Urinary bladder (tissue), 4 donors: ENCODE measurements at places on chromosomes 5 and 9. TPM values are rescaled to one million over a fixed set of nuclear protein-coding genes. Genes with fewer than 3 reads are reported as not detected.

DNA sequence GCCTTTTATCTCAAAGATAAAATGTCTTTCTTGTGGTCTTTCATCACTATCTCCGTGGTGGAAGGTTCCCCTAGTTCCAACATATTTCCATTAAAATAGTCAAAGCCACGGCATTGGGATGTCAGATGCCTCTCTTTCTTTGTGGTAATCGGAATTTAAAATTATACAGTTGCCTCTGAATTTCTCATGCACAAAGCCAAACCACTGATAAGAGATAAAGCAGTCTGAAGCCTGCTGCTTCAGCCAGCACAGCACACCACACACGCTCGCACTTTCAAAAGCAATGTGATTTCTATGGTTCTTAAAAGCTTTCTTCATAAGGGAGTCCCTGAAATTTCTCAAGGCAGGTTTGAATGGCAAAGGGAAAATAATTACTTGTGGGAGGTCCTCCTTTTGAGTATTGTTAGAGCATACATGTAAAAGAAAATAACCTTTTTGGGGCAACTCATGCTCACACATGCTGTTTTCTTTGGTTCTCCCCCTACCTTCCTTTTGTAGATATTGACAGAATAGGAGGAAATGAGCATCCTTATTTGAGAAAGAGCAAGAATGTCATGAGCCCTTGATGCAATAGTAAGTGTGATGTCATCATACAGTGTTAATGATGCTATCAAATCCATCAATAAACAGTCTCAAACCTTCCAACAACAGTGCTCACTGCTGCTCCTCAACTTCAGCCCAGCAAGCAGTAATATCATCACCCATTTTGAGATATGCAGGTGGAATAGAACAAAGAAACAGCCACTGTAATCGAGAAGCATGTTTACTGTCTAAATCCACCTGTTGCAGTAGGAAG, 85.7 kb upstream of the PPP1R2B start:
- DNase-seq, result no peak

- DNase-seq, result no peak
These were observed 233.6 kb downstream of the MAST4 start for GRCh38 chr5:66829826-66830225.

- no peak for DNase-seq
These were observed 81.3 kb downstream of the OSTF1 start for GRCh38 chr9:75169623-75170022.

DNA sequence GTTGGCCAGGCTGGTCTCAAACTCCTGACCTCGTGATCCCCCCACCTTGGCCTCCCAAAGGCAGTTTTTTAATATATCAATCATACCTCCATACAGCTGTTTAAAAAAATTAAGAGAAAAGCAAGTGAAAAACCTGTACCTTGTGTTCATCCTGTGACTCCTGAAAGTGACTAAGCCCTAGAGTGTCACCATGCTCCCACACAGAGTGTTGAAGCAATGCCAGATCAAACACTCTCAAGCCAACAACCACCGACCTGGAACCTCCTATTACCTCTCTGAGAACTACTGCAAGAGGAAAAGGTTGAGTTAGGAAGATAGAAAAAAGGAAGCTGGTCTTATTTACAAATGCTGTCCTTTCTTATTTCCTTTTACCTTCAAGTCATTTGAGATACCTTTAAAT, 123.5 kb downstream of the RASEF start:
- DNase-seq, result no peak

GRCh38 chr9:7777771-7778170, 21.8 kb downstream of the DMAC1 start:
- no peak for DNase-seq

DNA sequence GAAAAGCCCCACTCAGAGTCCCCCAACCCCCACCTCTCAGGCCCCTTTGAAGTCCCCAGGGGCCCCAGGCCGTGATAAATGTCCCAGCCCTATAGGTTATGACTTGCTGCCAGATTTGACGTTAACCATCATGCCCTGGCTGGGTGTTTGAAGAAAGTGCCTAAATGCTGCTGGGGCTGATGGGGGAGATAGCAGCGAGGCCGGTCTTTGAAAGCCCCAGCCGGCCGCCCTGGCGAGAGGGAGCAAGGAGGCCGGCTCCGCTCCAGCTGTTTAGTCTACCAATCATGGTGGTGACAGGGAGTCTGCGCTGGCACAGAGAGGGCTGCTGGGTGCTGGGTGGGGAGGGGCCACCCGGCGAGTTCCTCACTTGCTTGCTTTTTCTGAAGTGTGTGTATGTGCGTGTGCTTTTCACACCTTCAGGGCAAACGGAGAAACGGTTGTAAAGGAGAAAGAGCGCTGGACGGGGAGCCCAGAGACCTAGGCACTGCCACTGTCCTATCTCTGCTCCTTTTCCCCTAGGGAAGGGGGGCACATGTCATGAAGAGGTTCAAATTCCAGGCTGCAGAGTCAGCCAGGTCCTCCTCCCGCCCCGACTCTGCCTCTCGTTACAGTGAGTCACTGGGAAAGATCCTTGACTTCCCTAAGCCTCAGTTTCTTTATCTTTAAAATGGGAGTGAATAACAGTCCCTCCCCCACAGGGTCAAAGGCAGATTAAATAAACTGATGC, 126.1 kb upstream of the HAND1 start:
- DNase-seq, result peak; percentile 23

GRCh38 chr9:85723215-85723614, 18.5 kb downstream of the AGTPBP1 start:
- no peak for DNase-seq

GRCh38 chr5:1815071-1815786, 14.0 kb downstream of the NDUFS6 start:
- no peak for DNase-seq

DNA sequence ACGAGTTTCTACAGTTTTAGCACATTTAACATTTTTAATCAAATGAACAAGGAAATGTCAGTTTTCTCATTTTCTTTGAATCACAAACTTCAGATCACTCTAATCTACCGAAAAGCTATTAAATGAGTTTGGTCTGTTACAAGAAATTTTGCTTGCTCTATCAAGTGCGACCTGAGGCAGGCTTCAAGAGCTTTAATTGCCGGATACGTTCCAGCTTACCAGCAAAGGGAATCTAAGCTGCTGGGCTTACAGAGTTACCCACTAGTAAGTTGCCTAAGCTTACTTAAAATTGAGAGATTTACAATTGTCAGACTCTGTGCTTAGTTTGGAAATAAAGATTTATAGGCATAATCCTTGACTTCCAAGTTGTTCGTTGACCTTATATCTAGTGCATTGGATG, 10.6 kb downstream of the SCGB3A1 start:
- no peak for DNase-seq

GRCh38 chr5:60379907-60380306, 320.1 kb downstream of the DEPDC1B start:
- no peak for DNase-seq

- no peak for DNase-seq
These were observed 705.2 kb upstream of the ZNF608 start for GRCh38 chr5:125451622-125452021.

The PCDHA1 gene
- 0.21 TPM for total RNA-seq

The PCDHB12 gene
- 6.9 TPM for total RNA-seq

The PDGFRB gene
- 112 TPM for total RNA-seq

The SPAAR gene
- not detected for total RNA-seq

The PNPLA7 gene
- total RNA-seq, result 1.1 TPM

The FOXD4L4 gene
- total RNA-seq, result not detected

The CCL28 gene
- 1.4 TPM for total RNA-seq
